Esophagus mucosa (tissue), 1 donor: ENCODE measurements at places on chromosomes 16 and 17. TPM values are rescaled to one million over a fixed set of nuclear protein-coding genes. Genes with fewer than 3 reads are reported as not detected.
A peak's percentile ranks its signal among the peaks of the same experiment; 100 is the strongest.

The PLCD3 gene
- 34.2 TPM for total RNA-seq

- ATAC-seq: no peak
Measured at GRCh38 chr17:73285916-73286862, 24.5 kb upstream of the CPSF4L start.

GRCh38 chr17:1153795-1154546 is 25.8 kb downstream of the ABR start:
- ATAC-seq: peak; percentile 48

- no peak for ATAC-seq
Measured at GRCh38 chr16:73993878-73994277, 302.7 kb upstream of the PSMD7 start.

DNA sequence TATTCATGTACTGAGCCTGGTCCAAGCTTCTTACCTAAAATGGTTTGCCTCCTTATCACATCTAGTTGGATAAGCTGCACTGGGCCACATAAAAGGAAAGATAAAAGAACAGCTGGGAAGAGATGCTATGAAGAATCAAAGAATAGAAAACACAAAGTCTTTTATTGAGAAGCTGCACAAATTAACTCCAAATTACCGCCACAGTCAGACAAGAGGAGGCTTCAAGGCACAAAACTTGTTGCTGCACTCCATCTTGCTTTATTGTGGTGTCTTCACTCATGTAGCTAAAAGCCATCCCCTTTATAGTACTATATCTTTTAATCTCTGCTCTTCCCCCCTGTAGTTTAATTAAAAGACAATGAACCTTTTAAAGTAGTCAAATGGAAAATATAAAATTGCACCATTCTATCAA is 330.6 kb upstream of the PMFBP1 start:
- ATAC-seq: no peak

DNA sequence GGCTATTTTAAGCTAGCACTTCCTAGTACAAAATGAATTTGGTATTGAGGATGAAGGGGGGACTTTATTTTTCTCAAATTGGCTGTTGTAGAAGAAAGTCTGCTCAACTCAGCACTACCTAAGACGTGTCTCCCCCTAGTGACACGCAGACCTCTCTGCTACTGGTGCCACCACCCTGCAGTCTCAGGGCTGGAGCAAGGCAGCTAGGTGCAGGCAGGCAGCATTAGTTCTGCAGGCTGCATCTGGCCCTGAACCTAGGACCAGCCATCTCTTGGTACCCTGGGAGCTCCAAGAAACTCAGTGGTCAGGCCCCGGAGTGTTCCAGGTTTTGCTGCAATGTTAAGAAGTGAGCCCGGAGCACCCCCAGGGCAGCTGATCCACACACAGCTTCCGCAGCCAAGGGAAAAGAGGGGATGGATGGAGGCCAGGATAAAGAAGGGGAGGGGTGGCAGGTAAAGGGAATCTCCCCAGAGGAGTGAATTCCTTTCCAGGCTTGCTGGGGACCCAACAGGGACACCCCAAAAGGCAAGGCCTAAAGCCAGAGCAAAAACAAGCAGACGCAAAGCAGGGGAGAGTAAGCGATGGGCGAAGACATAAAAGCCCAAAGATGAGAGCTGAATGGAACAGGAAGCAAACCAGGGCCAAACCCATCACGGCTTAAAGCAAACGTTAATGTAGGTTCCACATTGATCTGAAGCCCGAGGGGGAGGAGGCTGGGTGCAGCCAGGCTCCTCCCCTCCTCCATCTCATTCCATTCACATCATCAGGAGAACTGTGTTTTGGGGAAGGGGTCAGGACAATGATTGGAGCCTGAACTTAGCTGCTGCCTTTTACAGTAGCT is 200.5 kb downstream of the ZFHX3 start:
- peak; percentile 46 for ATAC-seq

GRCh38 chr16:54245788-54246453 is 40.7 kb downstream of the IRX3 start:
- ATAC-seq: no peak

DNA sequence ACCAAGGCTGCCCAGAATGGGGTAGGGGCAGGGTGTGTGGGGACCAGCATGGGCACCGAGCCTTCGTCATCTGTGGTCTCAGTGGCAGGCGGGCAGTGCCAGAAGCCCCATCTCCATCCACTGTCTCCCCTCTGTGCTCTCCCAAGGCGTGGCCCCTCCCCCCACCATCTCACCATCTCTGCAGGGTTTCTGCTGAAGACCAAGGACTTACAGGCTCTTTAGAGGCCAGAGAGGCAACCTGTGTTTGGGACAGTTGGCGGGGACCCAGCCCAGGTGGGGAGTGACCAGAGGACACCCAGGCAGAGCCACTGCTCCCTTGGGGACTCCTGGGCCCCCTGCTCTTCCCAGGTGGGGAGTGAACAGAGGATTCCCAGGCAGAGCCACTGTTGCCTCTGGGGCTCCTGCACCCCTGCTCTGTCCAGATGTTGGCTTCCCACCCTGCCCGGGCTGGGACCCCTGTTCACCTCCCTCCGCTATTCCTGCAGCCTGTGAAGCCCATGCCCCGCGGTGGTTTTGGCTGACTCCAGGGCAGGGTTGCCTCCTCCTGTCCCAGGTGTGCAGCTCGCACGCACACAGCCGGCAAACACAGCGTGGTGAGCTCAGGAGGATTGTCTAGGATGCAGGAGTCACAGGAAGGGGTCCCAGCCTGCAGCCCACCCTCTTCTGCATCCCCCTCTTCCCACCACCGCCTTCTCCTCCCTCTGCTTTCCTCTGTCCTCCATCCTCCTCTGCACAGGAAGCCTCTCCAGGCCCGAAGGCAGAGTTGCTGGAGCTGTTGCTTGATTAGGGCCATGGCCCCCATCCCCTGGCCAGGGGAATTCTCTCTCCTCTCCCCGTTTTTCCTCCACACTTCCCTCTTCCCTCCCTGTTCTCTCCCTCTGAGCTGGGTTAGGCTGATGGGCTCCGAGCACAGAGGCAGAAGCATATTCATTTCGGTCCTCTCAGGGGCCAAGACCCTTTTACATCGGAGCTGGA is 45.0 kb downstream of the SLC7A5 start:
- ATAC-seq: no peak

DNA sequence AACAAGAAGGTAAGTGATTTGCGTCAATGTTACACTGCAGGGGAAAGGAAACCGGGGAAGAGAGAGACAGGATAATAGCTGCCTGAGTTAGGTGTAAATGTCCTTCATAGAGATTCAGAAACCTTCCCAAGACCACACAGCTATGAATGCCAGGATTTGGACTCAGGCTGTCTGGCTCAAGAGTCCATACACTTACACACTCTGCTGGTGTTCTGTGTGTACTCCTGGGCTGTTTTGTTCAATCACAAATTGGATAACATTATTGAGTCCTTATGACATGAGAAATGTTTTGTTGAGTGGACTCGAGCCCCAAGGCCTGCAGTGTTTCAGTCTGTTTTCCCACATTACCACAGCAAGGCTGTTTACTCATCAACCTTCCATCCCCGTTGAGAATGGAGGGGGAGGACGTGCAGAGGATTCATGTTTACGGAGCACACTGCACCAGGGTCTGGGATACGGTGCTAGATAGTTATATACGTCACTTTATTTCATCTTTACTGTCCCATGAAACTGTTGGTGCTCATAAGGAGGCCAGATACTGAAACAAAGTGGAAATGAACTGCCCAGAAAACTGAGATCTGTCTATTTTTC is 450.8 kb downstream of the HAPSTR1 start:
- no peak for ATAC-seq

- ATAC-seq: peak; percentile 53
Measured at GRCh38 chr16:83954577-83955016, 1.6 kb downstream of the OSGIN1 start.

GRCh38 chr16:77890075-77890474 is 101.7 kb downstream of the VAT1L start:
- ATAC-seq: no peak

DNA sequence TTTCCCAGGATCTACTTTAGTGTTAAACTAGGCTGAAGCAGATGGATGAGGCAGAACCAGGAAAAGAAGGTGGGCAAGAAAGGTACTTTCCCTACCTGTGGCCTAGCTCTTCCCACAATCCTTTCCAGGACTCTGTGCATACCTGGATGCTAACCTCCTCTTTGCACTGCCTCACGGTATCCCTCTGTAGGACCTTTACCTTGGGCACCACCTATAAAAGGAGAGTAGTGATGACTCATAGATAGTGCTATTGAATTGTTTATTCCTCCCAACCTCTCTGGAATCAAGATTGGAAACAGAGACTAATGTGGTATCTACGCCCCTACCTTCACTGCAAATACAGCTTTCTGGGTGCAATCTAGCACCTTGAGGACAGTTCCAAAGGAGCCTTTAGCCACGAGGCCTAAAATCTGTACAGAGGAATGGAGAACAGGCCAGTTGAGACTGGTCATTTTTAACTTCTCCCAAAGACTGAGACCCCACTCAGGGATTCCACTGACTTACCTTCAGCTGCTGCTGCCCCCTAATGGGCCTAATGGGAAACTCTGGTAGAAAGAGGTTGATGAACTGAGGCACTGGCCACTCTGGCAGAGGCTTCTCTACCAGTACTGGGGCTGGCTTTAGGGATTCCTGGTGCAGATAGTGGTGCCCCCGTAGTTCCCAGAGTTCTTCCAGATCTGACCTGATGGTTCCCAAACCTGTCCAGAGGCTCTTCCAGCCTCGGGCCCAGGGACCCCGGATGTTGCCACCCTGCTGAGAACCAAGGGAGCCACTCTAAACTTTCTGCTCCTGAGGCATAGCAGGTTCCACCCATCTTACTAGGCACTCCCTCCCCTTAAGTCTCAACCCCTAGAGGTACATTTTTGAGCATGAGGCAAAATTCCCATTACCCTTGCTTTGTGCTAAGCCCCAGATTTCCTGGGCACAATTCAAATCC is 781 bp downstream of the RSKR start:
- peak; percentile 27 for ATAC-seq

- ATAC-seq: peak; percentile 0
Measured at GRCh38 chr17:42676424-42677011, at the start of gene PLEKHH3. Gene PLEKHH3 (minus strand): TSS chr17:42676994. CDS start chr17:42676563, 431 bp downstream.

GRCh38 chr16:27879601-27880247 is 183.8 kb downstream of the GSG1L start:
- ATAC-seq: no peak

- ATAC-seq: no peak
Measured at GRCh38 chr17:44842748-44843147, 4.9 kb upstream of the HIGD1B start.

GRCh38 chr16:62548095-62548494 is 511.9 kb upstream of the CDH8 start:
- ATAC-seq: no peak

DNA sequence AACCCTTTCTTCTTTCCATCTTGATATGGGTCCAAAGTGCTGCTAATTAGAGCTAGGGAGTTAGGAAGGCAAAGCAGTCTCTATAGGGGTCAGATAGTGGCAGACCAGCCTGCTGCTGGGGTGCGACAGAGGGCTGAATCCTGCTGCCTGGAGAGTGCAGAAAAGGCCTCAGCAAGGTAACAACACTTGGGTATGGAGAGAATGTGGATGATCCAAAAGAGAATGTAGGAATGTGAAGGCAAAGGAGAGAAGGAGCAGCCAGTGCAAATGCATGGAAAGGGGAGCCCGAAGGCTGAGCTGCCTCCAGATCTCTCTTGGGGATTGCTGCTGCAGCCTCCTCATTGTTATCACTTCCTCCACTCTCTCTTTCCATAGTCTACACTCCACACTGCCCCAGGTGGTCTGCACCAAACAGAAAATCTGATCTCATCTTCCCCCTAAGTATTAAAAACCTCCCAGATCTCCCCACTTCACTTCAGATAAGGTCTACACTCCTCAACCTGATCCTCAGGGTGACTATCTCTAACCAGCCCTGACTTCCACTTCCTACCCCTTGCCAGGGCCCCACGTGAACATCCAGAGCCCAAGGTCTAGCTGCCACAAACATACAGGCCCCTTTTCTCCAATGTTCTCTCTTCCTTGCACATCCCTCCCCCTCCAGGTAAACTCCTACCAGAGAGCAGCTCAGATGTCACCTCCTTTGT is 28.8 kb downstream of the TOM1L2 start:
- ATAC-seq: no peak

GRCh38 chr16:354291-354881 is 1.9 kb upstream of the AXIN1 start:
- ATAC-seq: peak; percentile 50

DNA sequence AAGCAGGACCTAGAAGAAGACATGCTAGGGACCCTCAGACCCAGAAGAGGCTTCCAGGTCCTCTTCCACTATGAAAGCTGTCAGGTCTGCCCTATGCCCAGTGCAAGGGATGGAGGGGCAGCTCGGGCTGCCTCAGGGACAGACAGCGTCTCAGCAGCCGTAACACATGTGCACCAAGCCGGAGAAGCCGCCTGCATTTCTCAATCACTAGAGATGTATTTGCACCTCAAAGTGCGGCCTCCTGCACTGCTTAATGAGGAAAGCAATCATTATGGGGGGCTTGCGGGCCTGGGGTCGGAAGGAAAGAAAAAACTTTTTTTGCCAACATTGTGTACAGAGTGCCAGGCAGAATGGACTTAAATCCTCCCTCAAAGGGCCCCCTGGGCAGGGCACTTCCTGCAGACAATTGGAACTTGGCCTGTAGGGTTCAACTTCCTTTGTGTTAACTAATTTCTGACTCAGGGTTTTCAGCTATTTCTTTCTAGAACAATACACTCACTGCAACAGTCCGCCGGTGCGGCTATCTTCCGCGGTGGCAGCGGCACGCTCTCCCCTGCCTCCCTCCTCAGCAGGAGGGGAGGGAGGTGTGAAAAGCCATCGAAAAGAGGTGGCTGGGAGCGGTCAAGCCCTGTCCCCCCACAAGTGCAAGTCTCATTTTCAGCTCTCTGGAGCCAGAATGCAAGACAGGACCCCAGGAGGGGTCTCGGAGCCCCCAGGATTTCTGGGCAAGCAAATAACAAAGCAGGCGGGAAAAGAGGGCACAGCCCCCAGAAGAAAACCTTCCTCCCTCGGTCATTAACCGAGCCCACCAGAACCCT is 101.2 kb downstream of the ZNF423 start:
- ATAC-seq: peak; percentile 28

- no peak for ATAC-seq
Measured at GRCh38 chr17:75079023-75079373, 8.8 kb upstream of the SLC16A5 start.

- ATAC-seq: no peak
Measured at GRCh38 chr17:47757386-47757785, 24.4 kb downstream of the TBX21 start.

The TMEM186 gene
- 6.6 TPM for total RNA-seq
